ENCODE measurements at places on chromosomes 7 and 10.

DNA sequence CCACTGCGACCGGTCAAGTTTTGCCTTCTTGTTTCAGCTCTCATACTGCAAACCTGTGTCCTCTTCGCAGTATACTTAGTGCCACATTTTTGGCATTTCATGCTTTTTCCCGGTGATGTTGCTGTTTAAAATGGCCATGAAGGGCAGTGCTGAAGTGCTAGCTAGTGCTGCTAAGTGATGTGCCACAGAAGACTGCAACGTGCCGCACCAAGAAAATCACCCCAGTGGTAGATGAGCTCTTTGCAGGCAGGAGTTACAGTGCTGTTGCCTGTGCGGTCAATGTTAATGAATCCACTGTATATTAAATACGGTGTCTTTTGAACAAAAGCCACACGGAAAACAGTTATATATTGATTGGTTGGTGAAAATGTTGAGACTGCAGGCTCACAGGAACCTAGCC lies 120.3 kb downstream of the ANLN start:
- DNase-seq = no peak

- DNase-seq = no peak
These were observed 25.8 kb downstream of the EMX2 start for GRCh38 chr10:117568334-117568733.

GRCh38 chr10:114655671-114656070 lies 2.4 kb downstream of the ABLIM1 start:
- no peak for DNase-seq

- no peak for DNase-seq
These were observed 20.8 kb upstream of the ERVW-1 start for GRCh38 chr7:92498557-92498956.

- peak; percentile 38 for DNase-seq
These were observed 515 bp upstream of the SLC4A2 start for GRCh38 chr7:151058781-151059366.

- no peak for DNase-seq
These were observed 534 bp downstream of the PSMA2 start for GRCh38 chr7:42931447-42931833.

- peak; percentile 27 for DNase-seq
These were observed 8.6 kb downstream of the BTBD16 start for GRCh38 chr10:122279725-122280141.

GRCh38 chr10:96683065-96683464 lies 37.2 kb downstream of the PIK3AP1 start:
- no peak for DNase-seq

DNA sequence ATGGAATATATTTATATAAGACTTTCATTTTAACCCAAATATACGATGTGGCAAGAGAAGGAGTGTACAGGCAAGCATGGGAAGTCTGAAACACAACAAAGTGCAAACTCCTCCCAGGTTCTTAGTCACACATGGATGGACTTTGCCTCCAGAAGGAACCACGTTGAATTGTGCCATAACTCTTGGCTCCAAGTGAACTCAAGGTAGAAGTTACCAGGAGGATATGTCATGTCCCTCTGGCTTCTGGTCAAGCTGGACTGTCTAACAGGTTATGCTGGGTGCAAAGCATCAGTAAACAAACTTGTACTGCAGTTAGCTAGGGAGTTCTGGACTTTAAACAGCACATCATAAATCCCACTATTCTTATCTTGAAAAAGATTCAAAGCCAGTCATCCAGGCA lies 328.3 kb upstream of the TEX47 start:
- no peak for DNase-seq

DNA sequence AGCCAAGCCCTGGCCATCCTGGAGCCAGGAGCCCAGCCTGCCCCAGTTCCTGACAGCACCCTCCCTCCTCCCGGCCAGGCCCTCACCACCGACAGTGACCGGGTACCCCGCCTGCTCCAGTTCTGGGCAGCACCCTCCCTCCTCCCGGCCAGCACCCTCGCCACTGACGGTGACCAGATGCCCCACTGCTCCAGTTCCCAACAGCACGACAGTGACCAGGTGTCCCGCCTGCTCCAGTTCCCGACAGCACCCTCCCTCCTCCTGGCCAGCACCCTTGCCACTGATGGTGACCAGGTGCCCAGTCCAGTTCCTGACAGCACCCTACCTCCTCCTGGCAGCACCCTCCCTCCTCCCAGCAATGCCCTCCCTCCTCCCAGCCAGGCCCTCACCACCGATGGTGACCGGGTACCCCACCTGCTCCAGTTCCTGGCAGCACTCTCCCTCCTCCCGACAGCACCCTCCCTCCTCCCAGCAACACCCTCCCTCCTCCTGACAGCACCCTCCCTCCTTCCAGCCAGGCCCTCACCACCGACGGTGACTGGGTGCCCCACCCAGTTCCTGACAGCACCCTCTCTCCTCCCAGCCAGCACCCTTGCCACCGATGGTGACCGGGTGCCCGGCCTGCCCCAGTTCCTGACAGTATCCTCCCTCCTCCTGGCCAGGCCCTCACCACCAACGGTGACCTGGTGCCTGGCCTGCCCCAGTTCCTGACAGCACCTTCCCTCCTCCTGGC lies 40.3 kb downstream of the VIPR2 start:
- DNase-seq = no peak

- no peak for DNase-seq
These were observed 54.0 kb downstream of the ADAM12 start for GRCh38 chr10:126334272-126334671.

GRCh38 chr10:125159932-125160855 lies at the start of gene CTBP2:
CTBP2 (minus strand) TSS chr10:125160563.
- DNase-seq = no peak

DNA sequence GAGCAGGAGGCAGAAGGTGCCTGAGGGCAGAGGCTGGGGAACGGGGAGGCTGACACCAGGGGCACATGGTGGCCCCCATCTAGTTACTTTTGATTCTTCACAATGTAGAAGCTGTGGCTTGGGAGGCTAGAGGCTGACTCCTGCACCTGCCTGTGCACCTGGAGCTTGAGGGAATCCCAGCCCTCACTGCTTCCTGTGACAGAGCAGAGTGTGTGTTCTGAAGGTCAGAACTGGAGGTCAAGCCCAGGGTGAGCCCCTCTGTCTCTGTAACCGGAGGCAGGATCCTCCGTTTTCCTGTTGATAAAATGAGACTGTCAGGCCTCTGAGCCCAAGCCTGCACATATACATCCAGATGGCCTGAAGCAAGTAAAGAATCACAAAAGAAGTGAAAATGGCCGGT lies 124.8 kb downstream of the ACTR3B start:
- DNase-seq = no peak

GRCh38 chr7:17010637-17011300 lies 129.0 kb upstream of the AGR3 start:
- DNase-seq = peak; percentile 26

- no peak for DNase-seq
These were observed 19.3 kb downstream of the TCAF1 start for GRCh38 chr7:143882604-143883078.

DNA sequence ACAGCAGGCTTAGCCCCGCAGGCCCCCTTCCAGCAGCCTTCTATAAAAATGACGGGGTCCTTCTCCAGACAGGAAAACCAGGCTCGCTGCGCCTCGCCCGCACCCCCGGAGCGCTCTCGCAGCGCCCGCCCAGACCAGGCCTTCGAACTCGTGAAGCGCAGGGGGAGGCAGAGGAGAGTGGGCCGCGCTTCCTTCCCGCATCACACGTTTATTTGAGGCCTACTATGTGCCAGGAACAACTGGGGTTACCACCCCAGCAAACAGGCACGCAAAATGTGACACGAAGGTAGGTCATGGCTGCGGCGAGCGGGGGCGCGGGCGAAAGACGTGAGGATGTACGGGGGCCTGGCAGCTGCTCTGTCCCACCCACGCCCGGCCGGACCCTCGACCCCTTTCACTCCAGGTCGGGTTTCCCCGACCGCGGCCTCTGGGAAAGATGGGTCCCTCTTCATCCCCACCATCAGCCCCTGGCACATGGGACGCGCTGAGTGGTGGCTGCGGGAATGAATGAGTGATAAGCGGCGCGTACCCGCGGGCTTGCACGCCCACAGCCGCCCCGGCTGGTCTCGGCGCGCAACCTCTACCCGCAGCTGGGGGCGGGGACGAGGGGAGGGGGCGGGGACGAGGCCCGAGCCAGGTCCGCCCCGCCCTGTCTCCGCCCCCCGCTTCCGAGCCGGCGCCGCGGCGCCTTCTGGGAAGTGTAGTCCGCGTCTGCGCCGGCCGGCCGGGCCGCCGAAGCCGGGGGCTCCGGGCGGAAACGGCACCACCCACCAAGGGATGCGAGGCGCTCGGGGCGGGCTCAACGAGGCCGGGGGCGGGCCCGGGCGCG lies 59.1 kb downstream of the ZNF467 start:
- DNase-seq = peak; percentile 92

GRCh38 chr7:125032943-125033342 lies 103.3 kb upstream of the POT1 start:
- DNase-seq = no peak

- no peak for DNase-seq
These were observed 557.4 kb upstream of the ADARB2 start for GRCh38 chr10:2294739-2295138.

DNA sequence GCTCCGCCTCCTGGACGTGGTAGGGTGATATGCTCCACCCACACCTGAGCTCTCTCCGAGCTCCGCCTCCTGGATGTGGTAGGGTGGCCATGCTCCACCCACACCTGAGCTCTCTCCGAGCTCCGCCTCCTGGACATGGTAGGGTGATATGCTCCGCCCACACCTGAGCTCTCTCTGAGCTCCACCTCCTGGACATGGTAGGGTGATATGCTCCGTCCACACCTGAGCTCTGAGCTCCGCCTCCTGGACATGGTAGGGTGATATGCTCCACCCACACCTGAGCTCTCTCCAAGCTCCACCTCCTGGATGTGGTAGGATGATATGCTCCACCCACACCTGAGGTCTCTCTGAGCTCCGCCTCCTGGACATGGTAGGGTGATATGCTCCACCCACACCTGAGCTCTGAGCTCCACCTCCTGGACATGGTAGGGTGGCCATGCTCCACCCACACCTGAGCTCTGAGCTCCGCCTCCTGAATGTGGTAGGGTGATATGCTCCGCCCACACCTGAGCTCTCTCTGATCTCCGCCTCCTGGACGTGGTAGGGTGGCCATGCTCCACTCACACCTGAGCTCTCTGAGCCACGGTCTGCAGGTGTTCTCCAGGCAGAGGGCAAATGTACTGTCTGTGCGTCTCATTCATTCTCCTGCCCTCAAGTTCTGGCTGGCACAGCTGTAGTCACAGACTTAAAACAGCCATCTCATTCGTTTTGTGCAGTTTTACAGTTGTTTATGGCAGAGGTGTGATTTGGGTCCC lies 252.4 kb downstream of the DIP2C start:
- DNase-seq = no peak

GRCh38 chr7:149865437-149865836 lies 8.3 kb upstream of the ATP6V0E2 start:
- peak; percentile 82 for DNase-seq

DNA sequence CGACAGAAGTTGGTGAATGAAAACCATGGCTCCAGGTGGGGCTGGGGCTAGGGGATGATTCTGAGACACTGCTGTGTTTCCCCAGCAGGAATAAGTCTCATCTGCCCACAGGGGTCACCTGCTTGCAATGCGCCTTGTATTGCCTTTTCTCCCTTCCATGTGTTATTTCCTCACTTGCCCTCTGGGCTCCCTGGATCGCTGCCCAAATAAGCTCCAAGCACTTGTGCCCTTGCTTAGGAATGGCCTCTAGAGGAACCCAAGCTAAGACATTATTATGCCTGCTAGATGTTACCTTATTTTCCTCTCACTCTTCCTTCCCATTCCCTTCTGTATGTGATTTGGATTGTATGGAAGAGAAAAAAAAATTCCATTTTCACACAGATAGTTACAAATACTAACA lies 24.8 kb upstream of the PLPP4 start:
- DNase-seq = no peak

DNA sequence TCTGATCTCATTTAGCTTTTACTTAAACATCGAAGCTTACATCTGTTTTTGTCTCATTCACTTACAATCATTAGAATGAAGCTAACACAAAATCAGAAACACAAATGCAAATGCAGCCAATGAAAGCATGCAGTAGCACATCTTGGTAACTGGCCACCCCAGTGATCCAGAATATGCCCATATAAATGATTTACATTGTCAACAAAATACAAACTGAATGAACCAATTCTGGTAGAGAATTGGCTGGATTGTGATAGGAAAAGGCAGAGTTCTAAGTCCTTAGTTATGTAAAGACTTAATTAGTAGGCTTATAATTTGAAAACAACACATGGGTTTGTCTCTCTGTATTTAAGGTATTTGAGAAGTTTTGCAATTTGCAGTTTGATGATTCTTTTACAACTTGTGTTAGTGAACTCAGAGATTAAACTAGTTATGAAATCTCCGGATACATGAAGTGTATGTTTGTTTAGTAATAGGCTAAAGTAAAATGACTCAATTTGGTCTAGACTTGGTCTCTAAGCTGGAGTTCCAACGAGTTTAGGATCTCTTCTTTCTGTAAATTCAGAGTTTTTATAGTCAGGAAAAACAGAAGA lies 21.2 kb downstream of the TECTB start:
- no peak for DNase-seq

DNA sequence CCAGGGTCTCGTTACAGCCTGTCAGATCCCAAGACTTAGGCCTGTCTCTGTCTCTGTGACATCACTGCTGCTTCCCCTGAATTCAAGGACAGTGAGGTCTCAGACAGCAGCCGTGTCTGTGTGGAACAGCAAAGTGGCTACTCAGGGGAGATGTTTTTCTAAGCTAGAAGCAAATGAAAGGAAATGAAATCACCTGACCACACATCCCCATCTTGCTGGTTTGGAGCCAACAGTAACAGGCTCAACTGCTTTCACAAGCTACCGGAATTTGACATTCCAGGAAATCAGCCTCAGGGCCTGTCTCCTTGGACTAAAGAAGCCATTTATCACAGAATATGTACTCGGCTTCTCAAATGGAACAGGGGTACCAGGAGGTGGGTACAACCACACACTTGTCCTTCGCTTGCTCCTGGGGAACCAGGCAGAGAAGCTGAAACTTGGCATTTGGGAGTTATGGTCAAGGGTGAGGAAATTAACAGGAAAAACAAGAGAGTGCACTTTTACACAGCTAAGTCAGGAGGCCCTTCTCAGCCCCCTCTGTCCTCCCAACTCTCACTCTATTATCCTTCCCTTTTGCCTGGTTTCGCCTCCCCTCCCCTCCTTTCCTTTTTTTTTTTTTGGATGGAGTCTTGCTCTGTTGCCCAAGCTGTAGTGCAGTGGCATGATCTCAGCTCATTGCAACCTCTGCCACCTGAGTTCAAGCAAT lies 73.2 kb downstream of the SPDYE5 start:
- DNase-seq = no peak

GRCh38 chr10:66538371-66538770 lies 387.5 kb upstream of the LRRTM3 start:
- DNase-seq = no peak

GRCh38 chr10:16788125-16788524 lies 29.1 kb downstream of the RSU1 start:
- peak; percentile 32 for DNase-seq

- no peak for DNase-seq
These were observed 34.8 kb upstream of the SDK1 start for GRCh38 chr7:3266240-3266639.

Data from activated CD4-positive, alpha-beta memory T cell treated with anti-CD3 and anti-CD28 coated beads, Interleukin-2, amount 10 ng/mL, durations not matched to agents 7 days and 5 days (primary cell).